ENCODE measurements at places on chromosomes 13 and 19.

- DNase-seq, result no peak
Measured at GRCh38 chr13:59368693-59369092, 795.0 kb downstream of the DIAPH3 start.

DNA sequence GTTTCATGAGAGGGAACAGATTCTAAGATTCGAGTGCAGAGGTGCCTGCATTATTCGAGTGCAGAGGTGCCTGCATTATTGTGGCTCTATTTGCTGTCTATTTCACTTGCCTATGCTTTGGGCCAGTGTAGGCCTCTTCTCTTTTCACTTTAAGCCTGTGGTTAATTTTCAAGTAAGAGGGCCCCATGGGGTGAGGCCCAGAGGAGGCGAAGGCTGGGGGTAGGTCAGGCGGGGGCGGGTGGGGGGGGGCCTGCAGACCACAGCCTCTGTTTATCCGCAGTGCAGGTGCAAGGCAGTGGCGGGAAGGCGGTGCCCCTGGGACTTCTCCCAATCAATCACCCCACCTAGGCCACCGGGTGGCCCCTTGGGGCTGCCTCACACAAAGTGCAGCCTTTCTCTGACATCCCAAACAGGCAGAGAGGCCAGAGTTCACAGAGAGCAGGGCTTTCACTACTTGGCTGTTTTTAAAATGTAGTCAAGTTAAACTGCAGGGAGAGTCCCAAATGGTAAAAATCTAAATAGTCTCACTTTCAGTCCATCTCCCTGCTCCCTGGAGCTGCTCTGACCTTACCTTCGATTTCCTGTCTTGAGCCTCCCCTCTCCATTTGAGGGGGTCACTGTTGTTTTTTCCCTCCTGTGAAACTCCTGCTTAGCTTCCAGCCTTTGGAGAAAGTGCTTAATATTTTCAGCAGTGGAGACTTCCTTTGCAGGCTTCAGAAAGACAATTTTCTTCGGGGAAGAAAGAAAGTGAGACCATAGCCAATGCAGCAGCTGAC, 249.0 kb downstream of the DLEU7 start:
- no peak for DNase-seq

DNA sequence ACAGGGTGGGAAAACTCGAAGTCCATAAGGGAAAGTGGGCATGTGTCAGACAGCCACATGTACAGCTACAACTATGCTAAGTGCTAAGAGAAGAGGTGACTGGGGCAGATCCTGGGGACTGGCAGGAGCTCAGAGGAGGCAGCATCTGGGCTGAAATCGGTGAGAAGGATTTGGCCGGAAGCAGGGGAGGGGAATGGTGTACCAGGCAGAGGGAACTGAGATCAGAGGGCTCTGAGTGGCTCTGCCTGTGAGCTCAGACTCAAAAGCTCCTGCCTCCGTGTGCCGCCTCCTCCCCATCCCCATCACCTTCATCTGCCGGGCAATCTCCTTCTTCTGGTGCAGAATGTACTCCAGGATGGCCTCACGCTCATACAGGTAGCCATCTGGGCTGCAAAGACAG, 21.8 kb downstream of the NOSIP start:
- DNase-seq, result no peak

DNA sequence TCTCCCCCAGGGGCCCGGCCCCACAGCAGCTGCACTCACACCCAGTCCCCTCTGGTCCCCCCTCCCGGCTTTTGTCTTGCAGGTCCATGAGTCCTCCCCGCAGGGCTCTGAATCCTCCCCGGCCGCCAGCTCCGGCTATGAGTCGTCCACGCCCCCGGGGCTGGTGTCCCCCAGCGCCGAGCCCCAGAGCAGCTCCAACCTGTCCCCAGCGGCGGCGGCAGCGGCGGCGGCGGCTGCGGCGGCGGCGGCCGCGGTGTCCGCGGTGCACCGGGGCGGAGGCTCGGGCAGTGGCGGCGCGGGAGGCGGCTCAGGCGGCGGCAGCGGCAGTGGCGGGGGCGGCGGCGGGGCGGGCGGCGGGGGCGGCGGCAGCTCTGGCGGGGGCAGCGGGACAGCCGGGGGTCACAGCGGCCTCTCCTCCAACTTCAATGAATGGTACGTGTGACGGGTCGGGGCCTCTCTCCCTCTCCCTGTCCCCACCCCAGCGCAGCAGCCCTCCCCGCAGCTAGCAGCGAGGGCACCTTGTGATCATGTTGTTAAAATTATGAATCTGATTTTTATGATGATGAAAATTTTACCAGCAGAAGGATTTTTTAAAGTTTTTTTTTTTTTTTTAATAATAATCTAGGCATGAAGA, 3.8 kb downstream of the ZIC2 start:
- DNase-seq, result no peak

DNA sequence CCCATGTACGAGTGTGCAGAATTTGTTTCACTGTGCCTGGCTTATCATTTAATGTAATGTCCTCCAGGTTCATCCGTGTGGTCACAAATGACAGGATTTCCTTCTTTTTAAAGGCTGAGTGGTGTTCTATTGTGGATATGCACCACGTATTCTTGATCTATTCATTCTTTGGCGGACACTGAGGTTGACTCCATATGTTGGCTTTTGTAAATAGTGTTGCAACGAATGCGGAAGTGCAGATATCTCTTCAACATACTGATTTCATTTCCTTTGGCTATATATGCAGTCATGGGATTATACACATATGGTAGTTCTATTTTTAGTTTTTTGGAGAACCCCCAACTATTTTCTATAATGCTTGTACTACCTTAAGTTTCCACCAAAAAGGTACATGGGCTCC, 13.0 kb downstream of the OR7A5 start:
- no peak for DNase-seq

- DNase-seq, result no peak
Measured at GRCh38 chr19:1079566-1080111, 12.7 kb downstream of the ARHGAP45 start.

- DNase-seq, result no peak
Measured at GRCh38 chr13:36513266-36513665, 81.0 kb downstream of the CCNA1 start.

DNA sequence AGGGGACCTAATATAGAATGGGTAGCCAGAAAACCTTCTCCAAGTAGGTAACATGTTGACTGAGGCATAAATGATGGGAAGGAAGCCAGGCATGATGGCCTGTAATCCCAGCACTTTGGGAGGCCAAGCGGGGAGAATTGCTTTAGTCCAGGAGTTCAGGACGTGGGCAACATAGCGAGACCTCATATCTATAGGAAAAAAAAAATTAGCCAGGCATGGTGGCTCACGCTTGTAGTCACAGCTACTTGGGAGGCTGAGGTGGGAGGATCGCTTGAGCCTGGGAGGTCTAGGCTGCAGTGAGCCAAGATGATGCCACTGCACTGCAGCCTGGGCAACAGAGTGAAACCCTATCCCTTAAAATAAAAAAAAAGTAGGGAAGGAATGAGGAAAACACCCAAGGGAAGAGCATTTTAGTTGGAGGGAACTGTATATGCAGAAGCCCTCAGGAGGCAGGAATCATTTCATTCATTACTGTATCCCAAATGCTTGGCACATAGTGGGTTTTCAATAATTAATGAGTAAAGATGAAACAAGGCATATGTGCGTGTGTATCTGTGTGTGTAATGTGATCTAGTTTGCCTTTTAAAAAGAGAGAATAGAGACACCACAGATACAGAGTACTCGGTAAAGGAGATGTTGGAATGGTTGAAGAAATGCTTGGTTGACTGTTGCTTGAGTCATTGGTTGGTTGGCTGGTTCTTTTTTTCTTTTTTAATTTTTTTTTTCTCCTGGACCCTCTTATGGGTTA, 2.2 kb upstream of the NUP62 start:
- no peak for DNase-seq

- no peak for DNase-seq
Measured at GRCh38 chr19:10543420-10544241, at the start of gene ATG4D. TSS of gene ATG4D (plus strand) at chr19:10543904. CDS start at chr19:10544091, 187 bp downstream.

DNA sequence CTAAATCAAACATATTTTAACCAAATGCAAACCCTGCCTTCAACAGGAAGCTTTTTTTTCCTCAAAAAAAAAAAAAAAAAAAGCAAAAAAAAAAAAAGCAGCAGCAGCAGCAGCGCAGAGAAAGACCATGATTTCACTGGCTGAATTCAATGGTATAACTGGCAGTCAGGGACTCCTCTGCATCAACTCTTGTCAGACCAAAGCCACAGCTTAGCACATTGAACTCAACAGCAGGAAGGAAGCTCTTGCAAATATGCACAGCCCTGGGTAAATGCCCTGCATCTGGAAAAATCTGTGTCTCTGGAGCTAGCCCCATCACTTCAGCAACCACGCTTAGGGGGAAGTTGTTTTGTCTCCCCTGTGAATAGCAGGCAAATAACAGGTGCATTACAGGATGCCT, 17.6 kb upstream of the DHRS12 start:
- no peak for DNase-seq

- DNase-seq, result no peak
Measured at GRCh38 chr13:36370108-36370429, 23.9 kb upstream of the SPART start.

- DNase-seq, result no peak
Measured at GRCh38 chr13:29382021-29382420, 213.5 kb downstream of the SLC7A1 start.

GRCh38 chr13:35857769-35858168, 273.4 kb downstream of the DCLK1 start:
- no peak for DNase-seq

- DNase-seq, result no peak
Measured at GRCh38 chr13:27774651-27775050, 17.6 kb upstream of the GSX1 start.

GRCh38 chr13:98780451-98780850, 28.0 kb upstream of the SLC15A1 start:
- no peak for DNase-seq

DNA sequence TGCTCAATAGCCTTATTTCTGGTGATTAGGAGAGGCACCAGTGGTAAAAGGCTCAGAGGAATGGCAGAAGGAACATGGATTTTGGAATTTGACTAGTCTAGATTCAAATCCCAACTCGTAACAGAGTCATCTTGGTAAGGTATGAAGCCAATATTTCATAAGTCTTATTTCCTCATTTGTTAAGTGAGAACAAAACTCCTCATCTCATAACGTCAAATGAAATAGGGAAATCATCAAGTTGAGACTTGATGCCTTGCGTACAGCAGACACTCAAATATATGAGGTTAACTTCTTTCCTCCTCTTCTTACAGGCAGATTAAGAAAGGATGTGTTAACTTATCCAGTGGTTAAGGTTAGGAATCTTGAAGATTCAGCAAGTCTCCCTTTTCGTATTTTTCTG, 189.2 kb downstream of the DLEU7 start:
- DNase-seq, result no peak

- no peak for DNase-seq
Measured at GRCh38 chr19:29484876-29485275, 40.9 kb upstream of the VSTM2B start.

GRCh38 chr13:37934339-37935191, 65.0 kb upstream of the TRPC4 start:
- no peak for DNase-seq

DNA sequence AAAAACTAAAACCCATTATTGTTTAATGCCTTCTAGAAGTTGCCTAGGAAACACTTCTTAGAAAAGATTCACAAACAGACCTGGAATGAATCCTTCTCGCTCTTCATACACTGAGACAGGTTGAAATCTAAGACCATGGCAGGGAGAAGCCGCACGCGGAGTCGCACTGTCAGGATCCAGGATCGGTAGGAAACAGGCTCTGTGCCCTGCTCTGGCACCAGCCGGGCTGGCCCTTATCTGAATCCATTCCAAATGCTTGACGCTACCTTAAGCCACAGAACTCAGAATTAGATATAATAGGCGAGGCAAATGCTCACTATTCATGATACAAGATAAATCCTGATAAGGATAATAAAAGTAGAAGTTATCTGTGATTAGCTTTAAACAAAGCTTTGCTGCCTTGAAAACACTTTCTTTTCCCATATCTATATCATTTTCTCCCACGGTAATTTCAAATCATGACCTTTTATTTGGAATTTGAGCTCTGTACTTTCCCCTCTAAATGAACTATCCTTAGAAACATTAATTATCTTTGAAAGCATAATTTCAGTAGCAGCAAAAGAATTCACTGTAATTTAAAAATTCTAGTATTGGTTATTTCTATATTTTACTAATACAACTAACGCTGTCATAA, 385.6 kb downstream of the IRS2 start:
- no peak for DNase-seq

- no peak for DNase-seq
Measured at GRCh38 chr13:112174476-112175110, 107.6 kb downstream of the SOX1 start.

- no peak for DNase-seq
Measured at GRCh38 chr13:99329477-99329876, 22.3 kb upstream of the GPR183 start.

- no peak for DNase-seq
Measured at GRCh38 chr13:53342623-53343360, 314.2 kb downstream of the OLFM4 start.

GRCh38 chr19:56507446-56508289, at the start of gene ZNF471:
TSS of gene ZNF471 (plus strand) at chr19:56507855. CDS start at chr19:56511572, 3,717 bp downstream.
- DNase-seq, result peak; percentile 80

DNA sequence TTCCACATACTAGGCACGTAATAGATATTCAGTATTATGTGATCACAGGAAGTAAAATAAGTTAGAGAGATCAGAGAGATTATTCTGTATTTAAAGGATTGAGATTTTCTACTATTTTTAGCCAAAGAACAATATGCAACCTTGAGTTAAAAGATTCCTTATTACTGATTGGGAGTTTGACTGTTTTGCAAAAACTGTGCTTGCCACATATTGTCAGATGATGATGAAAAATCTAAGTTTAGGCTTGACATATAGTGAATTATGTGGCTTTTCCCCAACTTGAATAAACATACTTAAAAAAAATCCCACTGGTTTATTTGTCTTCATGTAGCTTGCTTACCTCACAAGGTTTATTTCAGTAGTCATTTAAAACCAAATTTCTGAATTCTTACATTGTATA, 194.4 kb downstream of the KCNRG start:
- no peak for DNase-seq

GRCh38 chr19:623974-624373, 9.4 kb downstream of the POLRMT start:
- no peak for DNase-seq

DNA sequence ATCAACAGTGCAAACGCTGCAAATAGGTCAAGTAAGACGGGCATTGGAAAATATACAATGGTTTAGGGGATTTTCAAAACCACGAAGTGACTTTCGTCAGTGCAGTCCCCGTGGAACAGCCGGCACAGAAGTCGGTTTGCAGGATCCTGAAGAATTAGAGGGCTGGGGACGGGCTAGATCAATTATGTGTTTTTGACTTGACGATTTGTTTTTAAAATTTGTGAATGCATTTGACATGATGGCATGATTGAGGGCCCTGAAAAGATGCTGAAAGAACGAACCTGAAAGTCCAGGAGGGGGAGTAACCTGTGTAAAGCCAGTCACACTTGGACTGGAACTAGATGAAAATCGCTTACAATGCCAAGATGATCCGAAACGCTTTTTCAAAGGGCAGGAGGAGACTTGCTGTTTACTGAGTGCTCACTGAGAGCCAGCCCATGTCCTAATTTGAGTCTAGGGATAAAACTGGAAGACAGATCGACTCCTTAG, 8.9 kb upstream of the DGKH start:
- no peak for DNase-seq
